HFF-Myc (cell line): ENCODE measurements at places on chromosomes 5 and 9.

- no peak for DNase-seq
Measured at GRCh38 chr5:17882760-17883488, 248.7 kb downstream of the TAF11L14 start.

GRCh38 chr9:89528540-89528939 lies 30.6 kb upstream of the SEMA4D start:
- no peak for DNase-seq

- DNase-seq: no peak
Measured at GRCh38 chr5:119378075-119378700, 22.4 kb downstream of the TNFAIP8 start.

DNA sequence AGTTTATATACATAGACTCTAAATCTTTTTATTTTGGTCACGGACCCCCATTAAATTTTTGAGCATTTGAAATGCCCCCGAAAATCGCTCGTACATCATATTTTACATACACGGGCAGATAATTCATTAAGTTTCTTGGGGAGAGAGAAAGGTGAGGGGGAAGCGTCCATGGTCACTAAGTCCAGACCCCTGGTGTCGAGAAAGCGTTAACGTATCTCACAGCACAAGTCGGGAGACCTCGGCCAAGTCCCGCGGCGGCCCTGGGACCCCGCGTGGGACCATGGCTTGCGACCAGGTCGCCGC lies 794 bp downstream of the PTBP3 start:
- no peak for DNase-seq

GRCh38 chr5:173720953-173721600 lies 104.6 kb upstream of the BOD1 start:
- DNase-seq: no peak

GRCh38 chr9:29773676-29774075 lies 2200.4 kb upstream of the C9orf72 start:
- no peak for DNase-seq

DNA sequence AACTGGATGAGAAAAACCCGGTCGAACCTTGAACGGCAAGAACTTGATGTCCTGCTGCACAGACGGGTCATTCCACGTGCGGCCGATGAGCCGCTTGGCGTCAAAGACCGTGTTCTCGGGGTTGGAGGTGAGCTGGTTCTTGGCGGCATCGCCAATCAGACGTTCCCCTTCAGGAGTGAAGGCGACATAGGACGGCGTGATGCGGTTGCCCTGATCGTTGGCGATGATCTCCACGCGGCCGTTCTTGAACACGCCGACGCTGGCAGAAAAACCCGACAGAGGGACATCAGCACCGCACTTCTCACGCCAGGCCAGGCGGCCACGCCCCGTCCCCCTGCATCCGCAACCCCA lies 519 bp downstream of the HSPA5 start:
- DNase-seq: no peak

GRCh38 chr5:163408311-163408923 lies 29.0 kb upstream of the CCNG1 start:
- no peak for DNase-seq

- DNase-seq: no peak
Measured at GRCh38 chr5:125536095-125536494, 789.7 kb upstream of the ZNF608 start.

DNA sequence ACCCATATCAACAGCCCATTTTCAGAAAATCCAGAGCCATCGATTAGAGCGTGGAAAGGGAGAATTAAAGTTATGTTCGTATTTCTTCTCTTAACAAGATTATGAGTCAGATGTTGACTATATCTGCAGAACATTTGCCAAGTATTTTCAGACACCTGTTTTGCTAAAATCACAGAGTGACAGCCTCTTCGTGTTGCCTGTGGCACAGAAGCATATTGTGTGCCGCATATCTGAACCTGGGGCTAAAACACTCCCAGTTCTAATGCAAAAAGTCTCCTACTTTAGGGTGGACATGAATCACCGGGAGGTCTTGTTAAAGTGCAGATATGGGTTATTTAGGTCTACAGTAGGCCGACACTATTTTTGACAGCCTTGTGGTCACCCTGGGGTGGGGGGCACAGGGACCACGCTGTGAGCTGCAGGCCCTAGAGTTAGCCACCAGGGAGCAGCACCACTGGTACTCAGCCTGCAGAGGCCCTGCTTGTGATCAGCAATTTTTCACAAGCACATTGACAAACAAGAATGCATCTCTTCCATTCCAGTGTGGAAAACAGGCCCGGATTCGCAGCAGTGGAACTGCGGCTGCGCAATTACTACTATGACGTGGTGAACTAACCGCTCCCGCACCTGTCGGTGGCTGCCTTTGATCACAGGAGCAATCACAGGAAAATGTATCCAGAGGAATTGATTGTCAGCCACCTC lies 93.5 kb downstream of the SYK start:
- no peak for DNase-seq

DNA sequence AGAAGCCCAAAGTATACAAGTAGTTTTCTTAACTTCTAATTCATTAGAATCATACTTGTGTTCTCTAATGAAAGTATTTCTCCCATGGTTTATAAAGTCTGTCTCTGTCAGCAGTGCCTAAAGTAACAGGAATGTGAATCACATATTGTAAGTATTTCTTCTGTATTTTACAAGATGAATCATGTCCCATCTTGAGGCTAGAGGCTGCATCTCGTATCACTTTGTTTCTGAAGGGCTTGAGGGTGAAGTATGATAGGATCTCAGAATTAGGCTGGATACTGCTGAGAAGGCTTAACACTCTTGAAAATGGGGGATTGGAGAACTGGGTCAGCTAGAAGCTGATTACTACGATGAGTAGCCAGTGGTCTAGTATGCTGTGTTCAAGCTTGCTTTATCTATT lies 242.2 kb upstream of the ACTBL2 start:
- DNase-seq: peak; percentile 21

DNA sequence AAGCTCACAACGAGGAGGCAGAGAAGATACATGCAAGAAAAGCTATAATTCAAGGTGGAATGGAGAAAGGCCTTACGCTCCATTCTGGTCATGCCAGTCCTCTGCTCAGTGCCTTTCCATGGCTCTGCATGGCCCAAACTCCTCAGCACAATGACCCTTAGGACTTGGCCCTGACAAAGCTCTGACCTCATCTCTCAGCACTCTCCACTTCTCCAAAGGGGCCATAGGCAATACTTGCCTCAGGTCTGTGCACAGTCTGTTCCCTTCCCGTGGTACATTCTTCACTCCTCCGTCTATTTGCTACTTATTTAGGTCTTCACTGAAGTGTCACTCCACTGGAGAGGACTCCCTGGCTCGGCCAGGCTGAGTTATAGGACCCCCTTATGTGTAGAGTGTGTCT lies 24.7 kb downstream of the SLC36A3 start:
- no peak for DNase-seq

DNA sequence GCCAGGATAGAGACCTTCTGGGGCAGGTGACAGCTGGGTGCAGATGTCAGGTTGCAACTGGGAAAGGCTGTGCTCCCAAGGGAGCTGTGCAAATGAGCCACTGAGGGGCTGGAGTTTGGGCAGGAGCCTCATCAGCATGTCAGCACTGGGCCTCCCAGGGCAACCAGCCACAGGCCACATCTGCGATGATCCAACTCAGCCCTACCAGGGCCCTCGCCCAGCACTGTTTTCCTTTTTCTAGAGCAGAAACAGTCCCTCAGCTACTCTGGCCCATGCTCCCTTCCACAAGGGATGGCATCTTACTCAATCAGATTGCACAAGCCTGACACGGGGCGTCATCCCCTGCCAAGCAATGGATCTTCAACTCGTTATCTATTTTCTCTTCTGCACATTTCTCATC lies 24.8 kb downstream of the NIPAL4 start:
- no peak for DNase-seq

DNA sequence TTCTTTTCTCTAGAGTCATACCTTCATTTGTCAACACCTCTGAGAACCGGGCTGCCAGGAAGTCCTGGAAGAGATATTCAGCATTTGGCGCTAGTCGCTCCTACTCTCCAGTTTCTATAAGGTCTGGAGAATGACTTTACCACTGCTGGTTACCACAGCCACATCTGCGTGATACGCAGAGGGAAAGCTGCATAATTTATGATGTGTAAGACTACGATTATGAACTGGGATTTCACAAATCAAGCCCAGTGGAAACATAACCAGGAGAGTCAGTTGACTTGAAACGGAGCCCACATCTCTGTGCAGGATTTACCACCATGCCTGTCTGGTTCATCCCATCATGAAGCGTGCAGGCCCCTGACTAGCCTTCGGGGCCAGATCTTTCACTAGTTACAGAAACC lies 72.6 kb downstream of the FGF1 start:
- no peak for DNase-seq

DNA sequence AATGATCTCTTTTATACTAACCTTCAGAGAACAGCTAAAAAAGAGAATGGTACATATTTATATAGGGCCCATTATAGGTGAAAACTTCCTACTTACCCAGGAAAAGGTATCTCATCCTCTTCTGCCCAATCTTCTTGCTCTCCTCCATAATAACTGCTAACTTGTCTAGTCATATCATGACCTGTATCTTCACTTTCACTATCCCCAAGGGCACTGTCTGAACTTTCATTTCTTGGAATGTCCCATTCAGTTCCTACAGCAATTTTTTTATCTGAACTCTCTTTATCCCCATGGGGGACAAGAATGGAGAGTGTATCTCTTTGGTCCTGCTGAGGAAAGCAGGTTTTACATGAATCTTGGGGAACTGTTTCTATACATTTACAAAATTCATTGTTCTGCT lies 36.4 kb upstream of the RAPGEF6 start:
- DNase-seq: no peak

- DNase-seq: no peak
Measured at GRCh38 chr9:132114102-132114707, 34.5 kb upstream of the MED27 start.

- peak; percentile 20 for DNase-seq
Measured at GRCh38 chr5:16492398-16493140, 27.0 kb upstream of the ZNF622 start.

DNA sequence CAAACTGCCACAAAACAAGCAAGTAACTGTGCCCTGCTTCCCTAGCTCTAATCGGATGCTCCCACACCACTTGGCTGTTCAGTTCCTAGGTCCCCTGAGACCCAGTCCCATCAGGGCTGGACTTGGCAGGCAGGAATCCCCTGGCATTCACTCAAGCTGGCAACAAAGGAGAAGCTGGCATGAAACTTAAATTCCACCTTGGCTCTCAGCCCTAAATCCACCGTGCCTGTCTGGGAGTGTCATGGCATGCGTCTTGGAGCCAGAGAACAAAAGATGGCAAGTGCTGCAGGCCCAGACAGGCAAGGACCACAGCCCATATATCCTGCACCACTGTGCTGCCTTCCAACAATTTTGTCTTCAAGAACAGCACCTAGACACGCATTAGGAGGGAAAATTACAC lies 38.2 kb downstream of the ETF1 start:
- DNase-seq: no peak

- no peak for DNase-seq
Measured at GRCh38 chr9:94504358-94504757, 50.5 kb upstream of the PCAT7 start.

- no peak for DNase-seq
Measured at GRCh38 chr5:76590027-76590426, 33.2 kb downstream of the F2RL2 start.

- no peak for DNase-seq
Measured at GRCh38 chr9:1051210-1051583, 1.0 kb downstream of the DMRT2 start.

DNA sequence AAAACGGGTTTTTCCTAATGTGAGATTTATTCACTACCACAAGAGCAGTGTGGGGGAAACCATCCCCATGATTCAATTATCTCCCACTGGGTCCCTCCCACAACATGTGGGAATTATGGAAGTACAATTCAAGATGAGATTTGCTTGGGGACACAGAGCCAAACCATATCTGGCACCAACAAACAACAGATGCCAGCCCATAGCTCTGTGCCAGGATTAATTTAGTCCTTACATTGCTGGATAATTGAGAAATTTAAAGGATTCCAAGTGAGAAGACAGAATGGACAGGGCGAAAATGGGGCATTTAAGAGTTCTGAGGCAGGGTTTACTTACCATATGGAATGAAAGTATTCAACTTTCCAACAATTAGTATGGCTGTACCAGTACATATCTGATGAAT lies 30.8 kb upstream of the DNAH5 start:
- DNase-seq: no peak

GRCh38 chr5:151148583-151148982 lies 9.0 kb downstream of the ANXA6 start:
- DNase-seq: no peak

DNA sequence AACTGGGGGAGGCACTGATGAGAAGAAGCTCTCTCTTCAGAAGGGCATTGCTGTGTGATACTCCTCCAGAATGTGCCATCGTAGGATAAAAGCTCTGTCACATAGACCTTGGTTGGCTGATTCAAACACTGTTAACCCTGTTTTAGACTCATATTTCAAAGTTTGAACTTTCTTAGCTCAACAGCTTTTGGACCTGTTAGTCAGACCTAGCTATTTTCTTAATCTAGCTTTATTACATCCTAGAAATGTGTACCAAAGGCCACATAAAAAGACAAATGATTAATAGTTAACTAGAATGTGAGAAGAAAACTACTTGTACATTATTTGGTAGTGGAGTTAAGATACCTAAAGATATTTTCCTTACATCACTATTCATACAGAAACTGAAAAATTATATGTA lies 4.3 kb downstream of the RHOBTB3 start:
- no peak for DNase-seq

GRCh38 chr5:66967102-66967501 lies 229.5 kb downstream of the CD180 start:
- DNase-seq: no peak

DNA sequence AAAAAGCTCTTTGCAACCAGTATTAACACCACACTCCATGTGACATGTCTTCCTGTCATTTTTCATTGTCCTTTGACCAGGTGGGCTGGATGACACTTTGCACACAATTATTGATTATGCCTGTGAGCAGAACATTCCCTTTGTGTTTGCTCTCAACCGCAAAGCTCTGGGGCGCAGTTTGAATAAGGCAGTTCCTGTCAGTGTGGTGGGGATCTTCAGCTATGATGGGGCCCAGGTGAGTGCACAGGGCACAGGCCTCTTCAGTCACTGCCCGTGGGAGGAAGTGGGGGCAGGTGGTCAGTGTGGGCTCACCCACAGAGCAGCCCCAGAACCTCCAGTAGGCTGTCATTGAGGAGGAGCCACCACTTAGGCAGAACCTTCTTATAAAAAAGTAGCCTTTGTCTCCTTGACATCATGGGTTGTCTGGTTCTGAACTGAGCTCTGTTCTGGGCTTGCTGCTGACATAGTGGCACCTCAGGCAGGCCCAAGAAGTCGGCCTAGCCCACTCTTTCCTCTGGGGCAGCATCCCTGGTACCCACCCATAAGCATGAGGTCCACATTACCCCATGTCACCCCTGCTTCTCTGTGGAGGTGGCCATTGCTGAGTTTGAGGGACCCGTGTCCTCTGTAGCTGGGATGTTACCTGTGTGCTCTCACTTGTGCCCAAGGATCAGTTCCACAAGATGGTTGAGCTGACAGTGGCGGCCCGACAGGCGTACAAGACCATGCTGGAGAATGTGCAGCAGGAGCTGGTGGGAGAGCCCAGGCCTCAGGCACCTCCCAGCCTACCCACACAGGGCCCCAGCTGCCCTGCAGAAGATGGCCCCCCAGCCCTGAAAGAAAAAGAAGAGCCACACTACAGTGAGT lies 39.3 kb downstream of the SECISBP2 start:
- DNase-seq: no peak
